Lower lobe of right lung (tissue), 2 donors: ENCODE measurements at places on chromosomes 2 and 18.
A peak's percentile ranks its signal among the peaks of the same experiment; 100 is the strongest.

DNA sequence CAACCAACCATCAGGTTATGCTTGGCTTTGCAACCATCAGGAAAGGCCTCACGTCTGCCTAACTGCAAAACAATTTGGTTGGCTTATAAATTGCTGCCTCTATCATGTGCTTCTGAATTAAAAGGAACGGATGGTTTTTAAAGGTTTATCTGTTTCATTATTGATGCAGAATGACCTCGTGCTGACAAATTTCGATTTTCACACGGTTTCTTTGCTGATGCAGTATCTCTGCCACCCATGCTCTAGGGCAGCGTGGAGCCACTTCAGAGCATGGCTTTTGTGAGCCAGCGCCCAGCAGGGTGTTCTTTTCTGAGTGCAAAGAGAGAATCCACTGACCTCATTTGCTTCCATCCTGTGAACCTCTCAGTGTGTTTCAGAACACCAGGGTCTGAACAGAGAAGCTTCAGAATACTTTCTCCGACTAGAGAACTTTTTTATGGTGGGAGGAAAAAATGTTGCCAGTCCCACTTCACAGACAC is 143.1 kb upstream of the L3MBTL4 start:
- DNase-seq: no peak

GRCh38 chr18:11807233-11807632 is 44.0 kb upstream of the CHMP1B start:
- no peak for DNase-seq

GRCh38 chr18:66156946-66157687 is 406.3 kb downstream of the CDH7 start:
- DNase-seq: no peak

- DNase-seq: no peak
Measured at GRCh38 chr2:34266908-34267697, 668.0 kb upstream of the FAM98A start.

DNA sequence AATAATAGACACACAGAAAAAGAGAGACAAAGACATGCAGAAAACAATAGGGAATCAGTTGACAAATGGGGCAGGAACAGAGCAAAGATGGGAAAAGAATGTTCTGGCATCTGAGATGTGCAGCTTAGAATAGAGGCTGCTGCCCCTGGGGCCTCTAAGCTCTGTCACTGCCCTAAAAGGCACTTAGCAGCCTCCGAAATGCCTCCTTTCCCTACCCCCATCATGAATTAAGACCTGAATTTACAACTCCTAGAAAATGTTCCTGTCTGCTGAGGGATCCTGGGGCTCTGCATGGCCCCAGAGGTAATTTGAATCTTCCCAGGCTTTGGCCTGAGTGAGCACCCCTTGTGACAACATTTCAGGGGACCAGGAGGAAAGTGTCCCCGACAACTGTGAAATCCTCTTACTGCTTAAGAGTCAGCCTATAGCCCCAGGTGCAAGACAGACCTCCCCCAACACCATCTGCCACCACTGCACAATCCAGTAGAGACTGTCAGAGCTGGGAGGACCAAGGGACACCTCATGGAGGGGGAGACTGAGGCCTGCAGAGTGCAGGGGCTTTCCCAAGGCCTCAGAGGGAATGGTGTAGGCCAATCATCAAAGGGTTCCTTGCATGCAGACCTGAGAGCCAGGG is 24.8 kb downstream of the MRPL35 start:
- DNase-seq: no peak

DNA sequence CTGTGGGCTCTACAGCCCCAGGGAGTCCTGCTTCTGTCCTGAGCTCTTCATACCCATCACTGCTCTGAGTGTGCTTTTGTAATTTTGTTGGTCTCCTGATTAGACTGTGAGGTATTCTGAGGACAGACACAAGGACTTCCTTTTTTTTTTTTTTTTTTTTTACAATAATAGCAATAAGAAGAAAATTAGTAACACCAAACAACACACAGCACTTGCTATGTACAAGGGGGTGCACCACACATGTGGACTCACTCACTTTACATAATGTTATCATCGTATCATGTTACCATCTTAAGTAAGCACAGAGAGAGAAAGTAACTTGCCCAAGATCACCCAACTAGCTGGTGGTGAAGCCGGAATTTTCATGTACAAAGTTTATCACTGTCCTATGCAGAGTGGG is 34.6 kb downstream of the MBP start:
- DNase-seq: no peak

DNA sequence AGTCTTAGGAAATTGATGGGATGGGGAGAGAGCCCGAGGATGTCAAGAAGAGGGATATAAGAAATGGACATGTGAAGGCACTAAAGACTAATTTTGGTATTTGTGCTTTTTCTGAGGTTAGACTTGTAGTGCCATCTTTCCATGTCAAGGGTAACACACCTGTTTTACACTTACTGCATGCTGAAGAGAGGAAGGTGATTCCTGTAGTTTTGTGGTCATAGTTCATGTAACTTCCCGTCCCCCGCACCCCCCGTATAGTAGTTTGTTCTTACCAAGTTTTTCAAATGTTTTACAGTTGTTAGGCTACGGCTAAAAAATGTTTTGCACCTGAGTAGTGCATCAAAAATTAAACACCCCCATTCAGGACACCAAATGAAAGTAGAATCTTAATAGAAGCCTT is 73.8 kb downstream of the CLIP4 start:
- DNase-seq: no peak

DNA sequence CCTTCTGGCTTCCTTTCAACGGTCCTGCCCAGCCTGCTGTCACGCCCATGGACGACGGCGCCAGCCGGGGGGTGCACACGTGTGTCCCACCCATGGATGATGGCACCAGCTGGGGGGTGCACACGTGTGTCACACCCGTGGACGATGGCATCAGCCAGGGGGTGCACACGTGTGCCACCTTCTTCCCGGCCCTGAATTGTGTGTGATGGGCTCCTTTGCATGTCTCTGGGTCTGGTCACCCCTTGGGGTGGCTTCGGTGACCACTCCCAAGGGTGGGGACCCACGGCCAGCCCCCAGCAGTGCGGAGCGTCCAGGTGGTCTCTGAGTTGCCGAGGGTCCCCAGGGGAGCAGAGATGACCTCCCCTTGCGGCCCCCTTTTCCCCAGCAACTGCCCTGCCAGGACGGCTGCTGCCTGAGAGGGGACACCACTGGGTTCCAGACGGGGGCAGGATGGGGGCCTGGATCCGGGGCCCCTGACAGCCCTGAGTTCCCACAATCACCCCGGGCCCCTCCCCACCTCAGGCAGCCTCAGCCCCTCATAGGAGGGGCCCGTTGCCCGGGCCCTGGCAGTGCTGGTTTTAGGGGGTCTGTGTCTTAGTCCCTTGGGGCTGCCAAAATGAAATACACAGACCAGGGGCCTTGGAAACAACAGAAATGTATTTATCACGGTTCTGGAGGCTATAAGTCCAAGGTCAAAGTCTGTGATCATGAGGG is 9.4 kb downstream of the NEU4 start:
- peak; percentile 34 for DNase-seq

GRCh38 chr2:186484062-186484735 is 1.9 kb upstream of the ZC3H15 start:
- no peak for DNase-seq

DNA sequence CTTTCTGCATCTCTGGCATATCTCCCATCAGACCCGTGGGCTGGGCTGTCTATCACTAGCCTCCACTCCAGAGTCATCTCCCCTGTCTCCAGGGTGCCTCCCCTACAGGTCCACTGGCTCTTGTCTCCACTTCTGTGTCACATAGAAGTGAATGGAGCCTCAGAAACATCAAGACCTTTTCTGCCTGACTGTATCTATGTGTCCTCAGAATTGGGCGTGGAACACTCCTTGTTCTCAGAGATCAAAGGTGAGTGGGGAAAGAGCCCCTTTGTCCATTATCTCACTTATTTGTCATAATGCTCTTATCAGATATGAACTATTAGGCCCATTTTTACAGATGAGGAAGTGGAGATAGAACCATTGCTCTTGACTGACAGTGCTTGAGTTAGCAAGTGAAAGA is 211.0 kb downstream of the CYRIA start:
- DNase-seq: no peak

GRCh38 chr18:6561016-6561415 is 146.3 kb upstream of the L3MBTL4 start:
- DNase-seq: no peak

GRCh38 chr2:100185105-100185504 is 42.7 kb upstream of the AFF3 start:
- no peak for DNase-seq

DNA sequence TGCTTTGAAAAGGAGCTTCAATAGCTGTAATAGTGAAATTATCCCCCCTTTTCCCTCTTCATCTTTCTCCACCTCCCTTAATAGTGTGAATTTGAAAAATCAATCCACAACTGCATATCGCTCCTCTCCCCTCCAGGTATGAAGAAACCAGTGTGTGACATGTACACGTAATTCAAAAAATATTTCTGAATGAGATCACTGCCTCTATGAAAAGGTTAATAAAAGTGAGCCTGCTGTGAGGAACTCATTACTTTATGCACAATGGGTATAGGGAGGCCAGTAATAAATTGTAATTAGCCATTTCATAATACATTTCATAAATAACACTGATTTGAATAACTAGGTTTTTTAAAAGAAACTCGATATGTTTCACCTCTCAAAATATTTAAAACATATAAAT is 209.0 kb upstream of the KYNU start:
- DNase-seq: no peak

GRCh38 chr18:35455926-35456763 is 41.6 kb downstream of the INO80C start:
- DNase-seq: no peak

DNA sequence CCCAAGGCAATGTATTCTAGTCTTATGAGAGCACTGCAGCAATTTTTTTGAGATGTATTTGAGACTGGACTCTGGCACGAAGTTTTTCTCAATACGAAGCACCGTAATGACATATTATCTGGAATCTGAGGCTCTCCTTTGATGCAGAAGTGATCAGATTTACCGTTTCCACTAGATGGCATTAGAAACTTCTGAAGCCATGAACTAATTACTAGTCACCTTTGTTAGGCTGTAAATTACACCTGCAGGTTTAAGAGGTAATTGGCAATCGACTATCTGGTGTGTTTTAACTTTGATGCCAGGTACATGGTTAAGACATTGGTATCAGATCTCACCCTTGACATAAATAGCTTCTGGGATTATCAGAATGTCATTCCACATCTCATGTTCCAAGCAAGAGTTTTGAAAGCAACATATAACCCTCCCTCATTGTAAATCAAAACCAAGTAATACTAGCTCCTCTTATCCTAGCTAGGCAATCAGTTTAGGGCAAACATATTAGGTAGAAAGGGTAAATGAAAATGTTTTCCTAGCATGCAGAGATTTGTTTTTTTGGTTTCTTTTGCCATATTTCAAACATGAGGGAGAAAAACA is 254.6 kb upstream of the SPRED2 start:
- no peak for DNase-seq

DNA sequence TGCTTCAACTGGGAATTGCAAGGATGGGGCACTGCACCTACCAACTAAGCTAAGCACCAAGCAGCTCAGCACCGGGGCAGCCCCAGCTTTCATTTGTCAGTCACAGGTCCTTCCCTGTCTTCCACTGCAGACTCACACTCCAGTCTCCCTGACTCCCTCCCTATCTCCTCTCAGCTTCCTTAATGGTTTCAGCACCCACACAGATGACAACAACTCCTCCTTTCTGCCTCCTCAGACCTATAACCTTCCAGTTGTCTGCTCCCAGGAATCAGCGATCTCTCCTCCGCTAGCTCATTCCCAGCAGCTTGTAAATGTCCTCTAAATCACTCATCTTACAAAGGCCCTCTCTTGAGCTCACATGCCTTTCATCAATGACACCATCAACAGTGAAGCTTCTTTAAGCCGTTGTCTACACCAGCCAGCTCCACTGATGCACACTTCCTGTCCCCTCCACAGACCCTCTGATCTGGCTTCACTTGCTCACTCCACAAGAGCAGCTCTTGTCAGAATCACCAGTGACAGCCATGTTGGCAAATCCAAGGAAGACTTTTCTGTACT is 32.1 kb downstream of the CLASP1 start:
- DNase-seq: no peak

DNA sequence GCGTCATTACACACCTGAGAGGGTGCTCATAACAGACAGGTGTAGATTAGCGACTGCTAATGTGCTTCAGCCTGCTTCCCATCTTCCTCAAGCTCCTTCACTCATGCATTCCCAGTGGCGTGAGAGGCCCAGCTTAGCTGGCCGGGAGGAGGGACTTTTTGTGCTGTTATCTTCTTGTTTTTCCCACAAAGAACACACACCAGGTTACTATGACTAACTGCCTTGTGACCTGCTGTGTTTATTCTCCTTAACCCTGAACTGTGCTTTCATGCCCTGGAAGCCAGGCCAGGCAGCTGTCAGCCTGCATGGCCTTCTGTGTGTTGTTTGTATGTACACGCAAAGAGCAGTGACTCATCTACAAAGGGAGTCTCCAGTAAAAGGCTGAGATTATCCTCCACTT is 143.8 kb downstream of the PIEZO2 start:
- no peak for DNase-seq

- DNase-seq: no peak
Measured at GRCh38 chr18:24039671-24040070, 25.1 kb downstream of the TTC39C start.

DNA sequence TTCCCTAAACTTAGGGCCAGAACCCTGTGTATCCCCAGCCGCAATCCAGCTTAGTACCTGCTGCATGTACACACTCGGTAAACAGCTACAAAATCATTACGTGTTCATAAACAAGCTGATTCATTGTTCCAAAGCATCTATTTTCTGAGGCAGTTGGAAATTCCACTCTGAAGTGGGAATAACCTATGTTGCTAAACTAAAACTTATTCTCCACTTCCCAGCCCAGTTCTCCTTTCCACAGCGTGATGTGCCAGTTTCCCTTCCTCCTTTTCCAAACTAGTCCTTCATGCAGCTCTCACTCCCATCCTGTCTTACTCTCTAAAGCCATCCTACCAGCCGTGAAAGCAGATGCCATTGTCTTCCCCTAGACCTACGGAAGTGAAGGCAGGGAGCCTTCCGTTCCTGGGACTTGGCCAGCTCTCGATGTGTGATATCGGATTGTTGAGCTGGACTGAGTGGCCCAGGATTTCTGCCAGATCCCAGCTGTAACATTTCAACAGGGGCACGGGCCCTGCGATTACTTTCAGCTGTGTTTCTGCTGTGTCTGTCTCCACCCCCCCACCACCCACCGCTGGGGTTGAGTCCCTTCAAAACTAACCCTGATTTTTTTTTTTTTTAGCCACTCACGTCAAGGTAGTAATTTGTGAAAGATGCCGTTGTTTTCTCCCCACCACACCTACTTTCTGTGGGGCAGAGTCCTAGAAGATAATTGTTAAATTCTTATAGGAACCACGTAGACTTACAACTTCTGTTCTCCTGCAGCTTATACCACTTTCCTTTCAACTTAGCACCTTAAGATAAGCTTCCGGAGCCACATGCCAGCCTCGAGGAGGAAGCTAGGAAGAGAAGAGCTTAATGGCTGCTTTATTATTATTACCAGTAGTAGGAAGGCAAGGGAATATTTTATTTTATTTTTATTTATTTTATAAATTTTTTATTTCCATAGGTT is 100.9 kb downstream of the CRIM1 start:
- peak; percentile 63 for DNase-seq

DNA sequence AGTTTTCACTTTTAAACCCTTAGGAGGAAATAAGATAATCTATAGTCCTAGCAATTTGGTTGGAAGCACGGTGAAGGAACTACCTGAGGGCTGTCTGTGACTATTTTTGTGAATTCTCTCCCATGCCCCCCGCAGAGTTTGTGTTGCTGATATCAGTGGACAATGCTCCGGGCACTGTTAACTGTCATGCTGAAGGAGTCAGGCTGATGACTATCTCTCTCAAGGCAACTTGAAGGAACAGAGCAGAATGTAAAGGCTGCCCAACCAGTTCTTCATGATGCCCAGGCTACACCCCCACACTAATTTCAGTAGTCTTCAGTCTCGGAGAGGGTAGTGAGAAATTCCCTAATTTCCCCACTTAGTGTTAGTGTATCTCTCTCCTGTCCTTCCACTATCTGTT is 21.6 kb upstream of the RAB6C start:
- DNase-seq: no peak
